HEK293T (cell line): ENCODE measurements at places on chromosomes 1 and 21.
A peak's percentile ranks its signal among the peaks of the same experiment; 100 is the strongest.

- DNase-seq = no peak
Observed at GRCh38 chr1:105437847-105438246, 1618.6 kb upstream of the PRMT6 start.

DNA sequence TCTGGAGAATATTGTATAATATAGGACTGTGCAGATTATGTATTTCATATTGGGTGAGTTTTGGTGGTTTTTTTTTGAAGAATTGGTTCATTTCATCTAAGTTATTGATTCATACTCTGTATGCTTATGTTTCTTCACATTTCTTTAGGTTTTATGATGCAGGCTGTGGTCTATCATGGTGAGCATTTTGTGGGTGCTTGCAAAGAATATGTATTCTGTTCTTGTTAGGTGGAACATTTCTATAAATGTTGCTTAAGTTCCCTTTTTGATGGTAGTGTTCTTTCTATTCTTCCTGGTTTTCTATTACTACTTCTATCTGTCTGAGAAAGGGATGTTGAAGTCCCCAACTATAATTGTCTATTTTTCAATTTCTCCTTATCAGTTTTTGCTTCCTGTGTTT lies 42.6 kb downstream of the PKN2 start:
- DNase-seq = no peak

DNA sequence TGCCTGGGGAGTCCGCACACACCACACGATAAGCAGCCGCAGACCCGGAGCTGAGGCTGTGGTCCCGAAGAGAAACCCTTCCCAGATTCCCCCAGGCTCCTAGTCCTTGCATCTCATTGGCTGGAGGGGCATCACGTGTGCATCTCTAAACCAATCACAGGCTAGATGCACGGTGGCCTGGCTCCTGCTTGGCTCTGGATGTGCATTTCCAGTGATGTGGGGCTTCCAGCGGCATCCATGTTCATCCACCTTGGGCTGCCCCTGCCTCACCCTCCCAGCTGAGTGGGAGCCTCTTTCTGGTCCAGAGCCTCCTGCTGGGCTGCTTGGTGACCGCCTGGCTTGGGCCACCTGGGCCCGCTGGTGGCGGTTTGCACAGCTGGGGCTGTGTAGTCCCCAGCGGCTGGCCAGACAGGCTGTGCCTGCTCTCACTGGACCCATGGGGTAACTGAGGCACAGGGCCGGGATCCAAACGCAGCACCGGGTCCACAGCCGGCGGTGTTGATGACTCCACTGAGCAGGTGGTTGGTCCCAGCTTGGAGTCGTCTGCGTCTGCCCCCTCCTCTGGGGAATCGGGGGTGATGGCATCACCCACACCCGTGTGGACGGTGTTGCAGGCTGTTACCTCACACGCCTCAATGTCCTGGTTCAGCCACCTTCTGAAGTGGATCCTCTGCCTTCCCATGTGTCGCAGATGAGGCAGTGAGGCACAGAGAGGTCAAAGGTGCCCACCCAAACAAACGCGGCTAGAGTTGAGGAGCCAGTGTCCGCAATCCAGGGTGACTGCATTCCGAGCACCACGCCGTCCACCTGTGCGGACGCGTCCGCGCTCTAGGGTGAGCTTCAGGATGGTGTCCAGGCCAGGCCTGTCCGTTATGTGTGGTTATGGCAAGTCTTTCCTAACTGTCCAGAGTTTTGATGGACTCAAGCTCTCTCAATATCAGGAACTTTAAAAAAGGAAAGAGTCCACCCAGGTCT lies 41.3 kb downstream of the COL6A1 start:
- DNase-seq = no peak

DNA sequence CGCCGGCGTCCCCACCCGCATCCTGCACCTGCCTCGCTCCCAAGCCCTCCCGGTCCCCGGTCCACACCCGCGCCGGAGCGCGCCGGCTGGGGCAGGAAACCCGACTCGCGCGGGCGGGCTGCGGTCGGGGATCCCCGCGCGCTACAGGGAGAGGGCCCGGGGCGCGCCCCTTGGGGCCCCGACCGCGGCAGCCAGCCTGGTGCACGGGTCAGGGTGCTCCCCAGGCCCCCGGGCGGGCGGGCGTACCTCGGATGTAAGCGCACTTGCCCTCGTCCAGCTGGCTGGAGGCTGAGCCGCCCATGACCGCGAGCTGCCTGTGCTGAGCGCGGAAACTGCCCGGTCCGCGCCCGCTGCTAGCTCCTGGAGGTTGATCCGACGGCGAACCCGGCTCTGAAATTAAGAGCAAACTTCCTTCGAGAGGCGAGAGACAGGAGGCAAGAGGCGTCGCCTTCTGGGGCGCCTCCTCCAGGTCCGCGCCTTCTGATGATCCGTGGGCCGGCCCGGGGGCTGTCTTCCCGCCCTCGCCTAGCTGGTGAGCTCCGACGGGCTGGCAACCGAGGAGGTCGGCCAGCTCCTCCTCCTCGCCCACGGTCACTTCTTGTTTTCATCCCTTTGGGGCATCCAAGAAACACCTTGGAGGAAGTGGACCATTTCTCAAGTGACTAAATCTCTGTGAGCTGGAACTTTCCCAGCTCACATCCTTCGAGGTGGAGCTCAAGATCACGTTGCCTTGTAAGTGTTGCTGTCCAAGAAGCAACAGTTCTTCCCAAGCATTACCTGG lies at the start of gene NIBAN1:
TSS of gene NIBAN1 (minus strand) at position 453 of the 781 bp plus-strand sequence. CDS start at position 301, 152 bp downstream.
- DNase-seq = peak; percentile 42

DNA sequence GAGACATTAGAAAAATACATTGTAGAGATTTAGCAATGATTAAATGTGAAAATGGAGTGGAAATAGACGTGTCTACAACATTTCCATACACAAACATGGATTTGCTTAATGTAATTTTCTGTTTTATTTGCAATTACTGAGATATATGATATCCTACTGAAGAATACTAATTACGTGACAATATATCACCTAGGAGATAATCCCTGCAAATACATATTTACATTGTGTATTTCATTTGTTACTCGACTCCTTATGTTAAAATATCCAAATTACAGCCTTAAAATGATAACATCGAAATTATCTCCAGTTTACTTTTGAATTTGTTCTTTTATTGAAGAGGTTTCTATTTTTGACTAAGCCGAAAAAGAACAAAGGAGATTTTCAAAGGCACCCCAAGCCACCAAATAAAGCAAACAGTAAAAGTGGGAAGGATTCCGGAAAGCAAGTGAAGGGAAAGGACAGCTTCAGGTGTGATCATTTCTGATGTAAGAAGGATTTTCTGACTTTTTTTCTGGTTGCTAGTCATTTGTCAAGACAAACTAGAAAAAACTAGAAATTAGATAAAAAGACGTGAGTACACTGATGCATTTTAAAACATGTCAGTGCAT lies 7.9 kb downstream of the LHX4 start:
- no peak for DNase-seq

DNA sequence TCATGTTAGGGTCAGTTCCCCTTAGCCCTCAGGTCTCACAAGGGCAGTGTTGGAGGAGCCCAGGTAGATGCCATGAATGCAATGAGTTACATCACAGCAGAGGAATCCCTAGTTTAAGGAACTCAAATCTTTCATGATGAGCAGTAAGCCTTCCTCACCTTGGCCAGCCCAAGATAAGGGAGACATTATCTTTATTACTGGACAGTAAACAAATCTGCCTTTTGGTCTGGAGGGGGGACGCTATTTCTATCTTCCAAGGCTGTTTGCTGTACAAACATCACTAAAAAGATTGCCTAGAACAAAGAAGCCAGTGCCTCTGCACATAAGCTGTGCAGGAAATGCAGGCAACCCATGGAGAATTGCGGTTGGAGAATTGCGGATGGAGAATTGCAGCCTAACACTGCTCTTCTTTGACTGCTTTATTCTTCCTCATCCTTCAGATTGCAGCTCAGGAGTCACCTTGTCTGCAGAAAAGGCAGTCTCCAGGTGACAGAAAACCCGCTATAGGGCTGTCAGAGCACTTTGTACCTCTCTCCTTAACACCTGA lies 2.3 kb upstream of the CHI3L1 start:
- no peak for DNase-seq
